Frontal cortex (tissue), 4 donors: ENCODE measurements at places on chromosomes 1 and 21.

DNA sequence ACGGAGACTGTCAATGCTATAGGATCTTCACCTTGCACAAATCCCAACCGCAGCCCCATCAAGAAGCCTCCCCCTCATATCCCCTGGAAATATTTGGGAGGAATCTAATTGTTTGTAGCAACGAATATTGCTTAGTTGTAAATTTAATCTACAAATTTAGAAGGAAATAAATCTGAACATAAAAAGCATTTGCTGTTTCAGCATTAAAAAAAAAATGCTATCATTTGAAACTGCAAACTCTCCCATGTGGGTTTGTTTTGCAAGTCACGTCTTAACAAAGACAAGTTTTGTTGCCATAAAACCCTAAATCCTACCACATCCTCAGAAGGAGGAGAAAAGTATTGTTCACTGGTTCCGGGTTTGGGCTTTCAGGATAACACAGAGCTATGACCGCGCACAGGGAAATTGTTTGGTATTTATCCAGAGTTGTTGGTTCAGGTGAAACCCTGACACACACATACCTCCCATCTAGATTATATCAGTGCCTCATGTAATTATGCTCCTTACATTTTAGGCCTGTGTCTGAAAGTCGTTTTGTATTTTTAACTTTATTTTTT lies 279.6 kb downstream of the TM2D1 start:
- no peak for DNase-seq

DNA sequence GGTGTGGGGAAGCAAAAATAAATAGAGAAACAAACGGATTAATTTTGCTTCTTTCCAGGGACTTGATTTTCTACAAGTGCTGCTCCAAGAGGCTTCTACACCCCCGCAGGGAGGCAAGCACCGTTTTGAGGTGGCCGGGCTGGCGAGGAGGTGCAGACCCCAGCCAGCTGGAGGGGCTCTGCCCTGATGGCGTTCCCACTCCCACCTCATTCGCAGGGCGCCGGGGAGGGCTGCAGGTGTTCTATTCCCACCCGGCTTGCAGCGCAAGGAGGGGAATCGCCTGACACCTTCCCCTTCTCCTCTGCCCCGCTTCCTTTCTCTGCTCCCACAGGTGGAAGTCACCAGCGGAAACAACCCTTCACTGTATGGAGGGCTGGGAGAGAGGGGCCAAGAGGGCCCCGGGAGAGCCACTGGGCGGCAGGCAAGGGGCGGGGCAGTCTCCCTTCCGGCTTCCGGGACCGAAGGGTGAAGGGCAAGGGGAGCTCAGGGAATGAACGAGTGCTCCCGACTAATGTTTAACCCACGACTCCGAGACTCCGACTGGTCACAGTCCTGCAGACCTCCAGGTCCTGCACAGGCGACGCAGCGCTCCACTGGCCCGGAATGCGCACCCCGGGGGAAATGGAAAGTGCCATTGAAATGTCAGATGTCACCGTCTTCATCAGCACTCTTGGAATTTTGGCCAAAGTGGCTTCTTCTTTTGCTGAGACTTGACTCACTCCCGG lies 29.1 kb downstream of the TEX35 start:
- DNase-seq: peak; percentile 60

DNA sequence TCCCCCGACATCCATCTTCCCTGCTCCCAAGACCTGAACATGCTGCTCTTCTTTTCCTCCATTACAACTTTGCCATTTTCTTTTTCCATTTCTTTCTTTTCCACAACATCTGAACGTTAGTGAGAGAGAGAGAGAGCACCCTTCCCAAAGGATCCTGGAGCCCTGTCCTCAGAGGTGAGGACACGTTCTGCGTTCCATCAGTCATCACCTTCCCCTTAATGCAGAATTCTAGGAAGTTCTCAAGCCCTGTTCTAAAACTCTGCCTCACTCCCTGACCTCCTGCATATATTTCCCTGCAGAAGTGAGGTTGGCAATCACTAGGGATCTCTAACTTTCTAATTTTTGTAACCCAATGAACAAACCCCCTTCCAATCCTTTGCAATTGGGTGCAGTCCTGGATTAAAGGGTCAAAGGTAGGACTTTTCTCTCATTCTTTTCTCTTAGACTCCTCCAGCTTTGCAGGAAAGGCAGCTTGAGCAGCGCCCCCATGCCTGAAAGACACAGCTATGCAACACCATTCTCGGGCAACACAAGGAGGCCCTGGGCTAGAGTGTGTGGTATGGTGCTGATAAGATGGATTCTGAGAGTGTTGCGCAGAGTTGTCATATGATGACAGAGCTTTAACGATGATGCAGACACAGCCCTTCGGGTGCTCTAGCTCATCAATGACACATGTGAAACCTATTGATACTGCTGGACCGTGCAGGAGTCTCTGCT lies 59.2 kb upstream of the TNR start:
- no peak for DNase-seq

DNA sequence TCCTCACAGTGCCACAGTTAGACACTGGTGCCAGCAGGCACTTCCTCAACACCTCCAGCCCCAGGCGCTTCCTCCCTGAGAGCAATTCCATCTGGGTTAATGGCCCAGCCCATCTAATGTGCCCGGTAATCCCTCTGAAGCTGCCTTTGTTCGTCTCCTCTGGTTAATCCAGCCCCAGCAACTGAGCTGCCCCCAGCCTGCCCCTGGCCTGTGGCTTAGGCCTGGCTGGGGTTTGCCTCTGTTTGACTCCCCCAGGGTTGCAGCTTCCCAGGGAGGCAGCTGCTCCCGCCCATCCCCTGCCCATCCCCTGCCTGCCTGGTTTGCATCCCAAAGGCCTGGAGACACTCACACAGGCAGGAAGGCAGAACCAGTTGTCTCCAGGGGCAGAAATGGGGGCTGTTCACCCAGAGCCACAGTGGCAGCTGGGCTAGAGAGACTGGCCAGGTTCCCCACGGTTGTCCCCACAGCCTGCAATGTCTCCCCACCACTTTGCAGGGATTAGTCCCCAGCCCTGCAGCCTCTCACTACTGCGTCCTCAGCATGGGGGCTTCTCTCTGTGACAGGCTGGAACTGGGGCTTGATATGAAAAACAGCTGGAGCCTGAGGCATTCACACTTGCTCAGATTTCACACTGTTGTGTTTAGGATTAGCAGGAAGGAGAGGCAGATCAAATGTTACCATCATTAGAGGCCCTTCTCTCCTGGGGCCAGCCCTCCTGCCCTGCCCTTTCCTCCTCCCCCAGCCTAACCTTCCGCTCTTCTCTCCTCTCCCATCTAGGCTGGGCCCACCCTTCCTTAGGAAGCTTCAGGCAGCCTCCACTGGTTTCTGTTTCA lies 120.2 kb downstream of the TLR5 start:
- no peak for DNase-seq

- DNase-seq: no peak
Measured at GRCh38 chr1:108829498-108829916, 27.4 kb downstream of the AKNAD1 start.

DNA sequence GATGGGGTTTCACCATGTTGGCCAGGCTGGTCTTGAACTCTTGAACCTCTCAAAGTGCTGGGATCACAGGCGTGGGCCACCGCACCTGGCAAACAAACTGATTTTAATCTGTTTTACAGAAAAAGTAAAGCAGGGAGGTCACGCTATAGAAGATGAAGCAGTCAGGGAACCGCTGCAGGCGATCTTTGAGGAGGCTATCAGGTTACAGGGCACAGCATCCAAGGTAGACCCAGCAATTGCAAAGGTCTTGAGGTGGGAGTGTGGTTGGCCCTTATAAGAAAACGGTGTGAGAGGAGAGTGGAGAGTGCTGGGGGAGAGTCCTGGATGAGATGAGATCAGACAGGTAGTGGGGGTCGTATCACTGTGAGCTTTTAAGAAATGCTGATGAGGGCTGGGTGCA lies 2.6 kb upstream of the TMCO4 start:
- DNase-seq: no peak

DNA sequence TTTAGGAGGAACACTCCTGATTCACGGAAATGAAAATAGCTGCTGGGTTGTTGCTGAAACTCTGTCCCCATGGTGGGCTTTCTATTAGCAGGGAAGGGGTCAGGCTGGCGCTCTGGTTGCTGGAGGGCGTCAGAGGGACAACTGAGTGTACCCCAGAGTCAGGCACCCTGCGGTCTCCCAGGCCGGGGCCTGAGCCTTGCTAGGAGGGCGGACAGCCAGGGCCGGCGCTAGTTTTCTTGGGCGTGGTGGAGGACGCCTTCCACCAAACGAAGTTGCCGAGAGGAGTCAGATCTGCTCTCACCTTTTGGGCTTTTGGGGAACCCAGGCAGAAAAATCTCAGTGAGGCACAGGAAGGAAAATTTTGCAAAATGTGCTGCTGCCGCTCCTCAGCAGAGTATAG lies 54.8 kb downstream of the NGF start:
- no peak for DNase-seq

DNA sequence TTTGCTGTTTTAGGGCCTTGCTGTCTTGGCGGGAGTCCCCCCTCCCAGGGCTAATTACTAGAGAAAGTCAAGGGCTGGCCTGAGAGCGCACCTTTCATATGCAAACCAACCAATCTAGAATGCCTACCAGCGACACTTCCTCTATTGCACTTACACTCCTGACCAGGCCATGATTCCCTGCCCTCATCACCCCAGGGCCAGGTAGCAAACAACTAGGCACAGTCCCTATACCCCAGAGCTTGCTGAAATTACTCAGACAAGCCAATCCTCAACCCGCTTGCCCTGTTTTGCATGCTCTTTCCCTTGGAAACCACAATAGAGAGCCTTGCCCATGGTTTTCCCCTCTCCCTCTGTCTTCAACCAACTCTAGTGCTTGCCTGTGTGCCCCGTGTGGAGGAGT lies 70.3 kb downstream of the URB2 start:
- DNase-seq: no peak
